ENCODE measurements at places on chromosomes 7 and 10.

DNA sequence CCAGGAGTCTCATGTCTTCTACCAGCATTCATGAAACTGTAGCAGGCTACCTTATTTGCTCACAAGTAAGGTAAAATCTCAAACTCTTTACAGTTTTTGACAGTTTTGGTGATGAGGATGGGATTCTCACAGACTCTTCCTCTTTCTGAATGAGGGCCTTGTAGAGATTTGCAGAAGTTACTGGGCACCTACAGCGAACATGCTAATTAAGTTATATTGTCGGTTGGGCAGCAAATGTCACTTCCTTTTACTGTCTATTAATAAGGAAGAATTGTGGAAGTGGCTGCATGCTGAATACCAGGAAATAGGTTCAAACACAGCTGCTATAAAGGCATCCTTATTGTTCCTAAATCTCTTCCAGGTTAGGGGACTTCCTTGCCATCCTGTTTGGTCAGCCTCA is 189.6 kb downstream of the DNAJC1 start:
- no peak for DNase-seq

DNA sequence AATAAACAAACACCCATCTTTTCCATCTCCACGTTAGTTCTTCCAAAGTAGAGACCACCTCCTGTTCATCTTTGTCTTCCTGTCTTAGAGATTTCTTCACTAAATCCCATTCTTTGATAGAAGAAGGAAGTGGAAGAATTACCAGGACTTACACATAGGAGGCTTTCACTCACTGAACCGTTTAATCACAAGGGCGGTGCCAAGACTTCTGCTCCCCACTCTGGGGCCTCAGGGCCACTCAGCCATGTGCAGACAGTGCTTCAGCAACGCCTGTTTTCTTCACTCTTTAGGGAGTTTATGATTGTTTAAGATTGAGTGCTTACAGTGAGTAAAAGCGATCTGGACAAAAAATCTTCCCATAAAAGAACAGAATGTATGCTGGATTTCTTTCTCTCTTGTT is 63.9 kb upstream of the SORCS3 start:
- DNase-seq = no peak

GRCh38 chr10:113524120-113524519 is 28.7 kb upstream of the HABP2 start:
- no peak for DNase-seq

GRCh38 chr7:30900053-30900452 is 11.6 kb upstream of the AQP1 start:
- DNase-seq = no peak

- no peak for DNase-seq
Observed at GRCh38 chr7:69588773-69589172, 9.5 kb upstream of the AUTS2 start.

GRCh38 chr10:110474017-110474416 is 23.7 kb upstream of the DUSP5 start:
- no peak for DNase-seq

DNA sequence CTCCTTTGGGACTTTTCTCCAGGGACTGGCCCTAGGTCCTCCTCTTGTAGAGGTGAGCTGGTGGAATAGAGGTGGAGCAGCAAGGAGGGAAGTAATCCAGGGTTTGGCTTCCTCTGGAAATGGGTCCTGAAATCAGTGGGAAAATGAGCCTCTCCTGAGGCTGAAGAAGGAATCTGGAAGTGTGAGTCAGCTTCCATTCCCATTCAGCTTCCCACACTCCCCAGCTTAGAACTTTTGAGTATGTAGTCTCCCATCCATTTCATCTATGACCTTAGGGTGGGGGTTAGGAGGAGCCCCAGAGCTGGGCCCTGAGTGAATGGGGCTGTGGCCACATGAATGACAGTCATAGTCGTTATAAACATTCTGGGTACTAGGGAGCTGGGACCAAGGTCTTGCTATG is 17.7 kb downstream of the LDB1 start:
- no peak for DNase-seq

Data from effector CD4-positive, alpha-beta T cell (primary cell).